ENCODE measurements at places on chromosomes 3 and 15.

DNA sequence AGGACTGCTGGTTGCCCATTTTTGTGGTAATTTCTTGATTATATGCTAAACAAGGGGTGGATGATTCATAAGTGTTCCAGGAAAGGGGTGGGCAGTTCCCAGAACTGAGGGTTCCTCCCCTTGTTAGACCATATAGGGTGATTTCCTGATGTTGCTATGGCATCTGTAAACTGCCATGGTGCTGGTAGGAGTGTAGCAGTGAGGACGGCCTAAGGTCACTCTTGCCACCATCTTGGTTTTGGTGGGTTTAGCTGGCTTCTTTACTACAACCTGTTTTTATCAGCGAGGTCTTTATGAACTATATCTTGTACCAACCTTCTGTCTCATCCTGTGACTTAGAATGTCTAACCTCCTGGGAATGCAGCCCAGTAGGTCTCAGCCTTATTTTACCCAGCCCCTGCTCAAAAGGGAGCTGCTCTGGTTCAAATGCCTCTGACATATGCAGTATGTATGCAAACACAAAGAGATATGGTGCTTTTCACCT, 46.2 kb downstream of the C3orf38 start:
- DNase-seq: no peak

DNA sequence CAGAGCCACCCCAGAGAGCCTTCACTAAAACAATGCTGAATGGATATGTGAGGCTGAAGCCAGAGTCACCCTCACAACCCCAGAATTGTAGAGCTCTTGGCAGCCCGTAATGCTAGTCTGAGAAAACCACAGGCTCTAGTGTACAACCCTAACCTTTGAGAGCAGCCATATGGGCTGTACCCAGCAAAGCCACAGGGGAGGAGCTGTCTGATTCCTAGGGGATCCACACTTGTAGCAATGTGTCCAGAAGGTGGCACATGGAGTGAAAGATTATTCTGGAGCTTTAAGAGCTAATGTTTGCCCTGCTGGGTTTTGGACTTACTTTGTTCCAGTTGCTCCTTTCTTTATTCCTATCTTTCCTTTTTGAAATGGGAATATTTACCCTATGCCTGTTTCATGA, 626.8 kb downstream of the GRM7 start:
- no peak for DNase-seq

GRCh38 chr3:11807686-11808085, 39.0 kb downstream of the TAMM41 start:
- no peak for DNase-seq

DNA sequence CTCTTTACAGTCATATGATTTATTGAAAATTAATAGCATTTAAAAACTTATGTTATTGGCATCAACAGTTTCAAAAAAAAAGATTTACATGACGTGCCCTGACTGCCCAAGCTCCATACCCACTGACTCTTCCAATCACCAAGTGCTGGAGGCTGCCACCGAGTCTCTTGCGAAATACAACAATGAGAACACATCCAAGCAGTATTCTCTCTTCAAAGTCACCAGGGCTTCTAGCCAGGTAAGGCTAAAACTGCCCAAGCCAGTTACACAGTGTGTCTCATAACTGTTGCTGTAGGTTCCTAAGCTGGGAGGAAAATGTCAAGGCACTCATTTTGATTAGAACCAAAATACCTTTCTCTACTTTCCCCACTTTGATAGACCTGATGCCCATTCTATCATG, 4.5 kb downstream of the FETUB start:
- DNase-seq: no peak

- no peak for DNase-seq
Observed at GRCh38 chr3:47296562-47297302, 14.0 kb downstream of the KLHL18 start.

DNA sequence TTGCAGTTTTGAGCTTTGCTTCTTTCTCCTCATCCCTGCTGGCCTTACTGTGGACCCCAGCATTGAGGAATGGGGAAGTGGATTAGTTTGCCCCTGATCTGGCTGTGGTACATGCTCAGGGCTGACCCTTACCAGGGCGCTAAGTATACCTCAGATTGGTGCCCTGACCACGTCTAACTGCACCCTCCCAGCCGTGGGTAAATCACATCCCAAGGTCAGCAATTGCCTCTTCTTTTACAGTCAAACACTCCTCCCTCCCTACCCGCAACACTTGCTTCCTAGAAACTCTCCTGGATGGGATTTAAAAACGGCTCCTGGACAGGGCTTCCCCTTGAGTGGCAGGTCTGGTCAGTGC, 437.9 kb downstream of the NR2F2 start:
- no peak for DNase-seq

DNA sequence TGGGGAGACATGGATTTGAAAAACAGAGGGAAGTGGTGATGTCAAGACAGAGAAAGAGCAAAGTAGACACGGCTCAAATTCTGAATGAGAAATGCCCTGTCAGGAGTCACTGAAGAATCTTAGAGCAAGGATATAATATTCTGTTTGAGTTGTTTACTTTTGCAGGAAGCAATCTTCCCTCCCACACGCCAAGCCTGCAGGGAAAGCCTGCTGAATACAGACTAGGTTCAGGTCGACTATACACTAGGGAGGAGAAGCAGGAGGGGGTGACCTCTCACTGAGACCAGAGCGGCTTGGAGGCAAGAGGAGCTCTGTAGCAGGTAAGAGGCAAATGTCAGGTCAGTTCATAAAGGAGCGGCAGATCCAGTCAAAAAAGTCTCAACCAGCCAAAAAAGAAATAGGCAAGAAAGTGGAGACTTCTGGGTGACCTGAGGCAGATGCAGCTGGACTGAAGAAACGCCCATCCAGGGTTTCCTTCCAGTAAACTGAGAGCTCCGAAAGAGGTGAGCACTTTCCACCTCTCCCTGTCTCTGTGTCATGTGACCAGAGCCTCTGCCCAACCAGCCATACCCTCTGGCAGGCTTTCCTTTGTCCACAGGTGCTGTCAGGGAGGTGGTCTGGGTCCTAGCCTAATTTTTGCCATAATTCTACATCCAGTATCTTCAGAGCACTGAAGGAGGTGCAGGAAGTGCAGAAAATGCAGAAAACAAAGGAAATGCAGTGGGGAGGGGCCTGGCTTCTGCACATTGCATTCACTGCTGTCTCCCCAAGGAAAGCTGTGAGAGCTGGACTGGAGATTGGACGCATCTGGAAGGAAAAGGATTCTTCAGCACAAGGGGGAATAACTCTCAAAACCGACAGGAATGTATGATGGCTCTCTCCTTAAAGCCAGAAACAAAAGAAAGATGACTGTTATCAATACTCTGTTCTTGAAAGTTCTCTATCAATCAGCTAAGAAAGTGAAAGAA, 37.8 kb upstream of the CTXND1 start:
- DNase-seq: no peak

DNA sequence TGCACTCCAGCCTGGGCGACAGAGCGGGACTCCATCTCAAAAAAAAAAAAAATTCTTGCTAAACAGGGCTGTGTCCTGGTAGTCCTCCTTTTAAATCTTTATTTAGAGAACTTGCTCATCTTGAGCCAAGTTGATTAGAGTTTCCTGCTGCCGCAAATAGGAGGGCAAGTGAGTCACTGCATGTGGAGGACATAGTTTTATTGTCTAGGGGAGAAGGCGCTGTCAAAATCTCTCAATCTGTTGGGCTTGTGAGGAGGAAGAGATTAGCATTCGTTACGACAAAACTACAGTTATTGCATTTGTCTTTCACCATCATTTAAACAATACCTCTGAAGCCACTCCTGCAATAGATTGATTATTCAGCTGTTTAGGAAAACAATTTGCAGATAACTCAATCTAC, 11.5 kb downstream of the MUC4 start:
- DNase-seq: no peak

GRCh38 chr3:58116161-58116955, 94.4 kb downstream of the DNASE1L3 start:
- DNase-seq: no peak

- no peak for DNase-seq
Observed at GRCh38 chr3:148600902-148601765, 96.6 kb upstream of the AGTR1 start.

- DNase-seq: no peak
Observed at GRCh38 chr3:27165321-27165721, 203.9 kb downstream of the NEK10 start.

DNA sequence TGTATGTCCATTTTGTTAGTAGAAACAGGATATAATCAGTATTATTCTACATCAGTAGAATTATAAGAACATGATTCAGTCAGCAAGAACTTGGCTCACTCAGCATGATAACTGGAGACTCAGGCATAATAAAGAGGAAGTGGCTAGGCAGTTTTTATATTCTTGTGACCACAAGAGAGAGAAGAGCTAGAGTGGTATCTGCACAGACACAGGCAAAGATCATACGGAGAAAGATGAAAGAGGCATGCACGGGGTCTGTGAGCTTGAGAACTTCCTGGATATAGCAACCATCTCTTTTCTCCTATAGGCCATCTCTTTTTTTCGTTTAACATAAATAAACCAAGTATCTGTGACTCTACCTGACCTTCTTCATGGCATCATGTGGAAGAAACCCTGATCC, 46.8 kb downstream of the MYO5A start:
- no peak for DNase-seq

DNA sequence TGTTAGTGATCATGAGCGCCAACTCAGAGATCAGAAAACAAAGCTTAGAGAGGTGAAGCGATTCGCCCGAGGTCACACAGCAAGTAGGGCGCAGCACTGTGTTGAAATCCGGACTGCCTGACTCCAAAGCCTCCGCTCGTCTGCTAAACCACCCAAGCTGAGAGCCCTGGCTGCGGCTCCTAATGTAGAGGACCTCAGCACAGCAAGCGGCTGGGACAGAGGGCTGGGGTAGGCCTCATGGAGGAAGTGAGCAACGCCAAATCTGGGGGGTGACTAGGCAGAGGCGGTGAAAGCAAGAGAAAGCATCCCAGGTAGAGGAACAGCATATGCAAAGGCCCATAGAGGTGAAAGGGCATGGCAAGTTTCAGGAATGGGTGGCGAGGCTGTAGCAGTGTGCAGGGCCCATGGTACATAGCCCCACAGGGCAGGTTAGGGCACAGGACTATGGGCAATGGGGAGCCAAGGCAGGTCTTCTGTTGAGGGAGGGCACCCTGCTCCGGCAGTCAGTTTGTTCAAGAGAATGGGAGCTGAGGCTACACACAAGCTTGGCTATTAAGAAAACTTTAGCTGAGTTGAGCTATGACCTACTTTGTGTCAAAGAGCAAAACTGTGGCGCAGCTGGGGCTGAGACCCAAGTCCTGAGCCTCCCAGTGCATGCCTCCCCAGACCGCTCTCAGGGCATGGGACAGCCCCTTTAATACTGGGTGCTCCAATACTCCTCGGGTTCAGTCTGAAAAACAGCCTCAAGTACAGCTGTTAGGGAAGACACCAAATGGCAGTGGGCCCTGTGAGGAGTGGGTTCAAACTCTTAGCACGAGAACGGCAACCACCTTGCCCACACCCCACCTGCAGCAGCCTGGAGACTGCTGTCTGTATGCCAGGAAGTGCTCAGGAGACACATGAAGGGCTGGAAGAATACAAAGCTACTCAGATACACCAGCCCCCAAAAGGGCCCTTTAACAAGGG, 988 bp upstream of the CFAP92 start:
- no peak for DNase-seq

DNA sequence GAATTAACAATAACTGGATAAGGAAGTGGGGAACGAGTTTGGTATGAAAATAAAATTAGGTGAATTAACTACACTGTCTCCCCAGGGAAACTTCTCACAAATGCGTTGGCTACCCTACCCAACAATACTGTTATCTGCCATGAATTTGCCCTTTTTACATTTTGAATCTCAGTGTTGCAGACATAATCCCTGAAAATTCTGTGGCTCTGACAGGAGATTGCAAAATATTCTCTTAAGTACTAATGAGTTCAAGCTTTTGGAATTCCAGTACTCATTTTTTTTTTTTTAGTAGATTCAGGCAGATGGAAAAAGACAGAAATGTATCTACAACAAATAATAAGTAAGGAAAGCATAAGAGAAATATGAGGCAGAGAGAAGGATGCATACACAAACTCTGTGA, 332.6 kb downstream of the LSAMP start:
- no peak for DNase-seq

DNA sequence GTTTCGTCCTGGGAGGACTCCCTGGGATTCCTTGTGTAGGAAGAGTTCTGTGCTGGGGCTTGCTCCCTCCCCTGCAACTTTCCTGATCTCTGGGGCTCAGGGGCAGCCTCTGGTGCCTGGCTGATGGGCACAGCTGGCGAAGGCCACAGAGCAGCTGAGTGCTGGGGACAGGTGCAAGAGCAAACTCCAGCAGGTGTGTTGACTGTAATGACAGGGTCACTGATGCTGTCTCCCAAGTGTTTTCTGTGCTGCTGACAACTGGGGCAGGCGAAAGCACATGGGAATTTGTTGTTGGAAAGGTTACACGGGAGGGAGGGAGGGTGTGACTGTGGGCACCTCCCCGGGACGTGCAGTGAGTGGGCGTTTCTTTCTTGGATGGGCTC, 21.6 kb downstream of the CPN2 start:
- no peak for DNase-seq

GRCh38 chr3:173599673-173600072, 202.1 kb downstream of the NLGN1 start:
- DNase-seq: no peak

- no peak for DNase-seq
Observed at GRCh38 chr3:192332386-192333291, 394.7 kb downstream of the FGF12 start.

GRCh38 chr3:62095080-62095479, 278.3 kb downstream of the FEZF2 start:
- no peak for DNase-seq

GRCh38 chr15:68627995-68628394, 49.2 kb downstream of the CORO2B start:
- no peak for DNase-seq

GRCh38 chr3:38116471-38117162, 20.3 kb downstream of the ACAA1 start:
- no peak for DNase-seq

DNA sequence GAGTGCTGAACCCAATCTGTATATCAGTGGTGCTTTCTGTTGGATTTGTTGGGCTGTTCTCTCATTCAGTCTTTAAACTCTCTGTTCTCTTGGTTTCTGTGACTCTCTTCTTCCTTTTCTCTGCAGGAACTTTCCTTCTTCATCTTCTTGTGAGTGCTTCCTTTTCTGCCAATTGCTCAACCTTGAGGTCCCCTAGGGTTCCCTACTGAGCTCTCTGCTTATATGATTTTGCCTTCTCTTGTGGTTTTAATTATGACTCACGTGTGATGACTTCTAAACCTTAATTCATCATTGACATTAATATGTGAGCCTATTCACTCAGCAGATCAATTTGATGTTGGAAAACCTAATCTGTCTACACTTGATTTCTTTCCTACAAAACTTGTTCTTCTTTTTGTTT, 39.4 kb downstream of the MOBP start:
- no peak for DNase-seq
